HS-5 (cell line): ENCODE measurements at places on chromosomes 16 and 17.

GRCh38 chr17:2177235-2177811, 122.4 kb downstream of the HIC1 start:
- DNase-seq = no peak

DNA sequence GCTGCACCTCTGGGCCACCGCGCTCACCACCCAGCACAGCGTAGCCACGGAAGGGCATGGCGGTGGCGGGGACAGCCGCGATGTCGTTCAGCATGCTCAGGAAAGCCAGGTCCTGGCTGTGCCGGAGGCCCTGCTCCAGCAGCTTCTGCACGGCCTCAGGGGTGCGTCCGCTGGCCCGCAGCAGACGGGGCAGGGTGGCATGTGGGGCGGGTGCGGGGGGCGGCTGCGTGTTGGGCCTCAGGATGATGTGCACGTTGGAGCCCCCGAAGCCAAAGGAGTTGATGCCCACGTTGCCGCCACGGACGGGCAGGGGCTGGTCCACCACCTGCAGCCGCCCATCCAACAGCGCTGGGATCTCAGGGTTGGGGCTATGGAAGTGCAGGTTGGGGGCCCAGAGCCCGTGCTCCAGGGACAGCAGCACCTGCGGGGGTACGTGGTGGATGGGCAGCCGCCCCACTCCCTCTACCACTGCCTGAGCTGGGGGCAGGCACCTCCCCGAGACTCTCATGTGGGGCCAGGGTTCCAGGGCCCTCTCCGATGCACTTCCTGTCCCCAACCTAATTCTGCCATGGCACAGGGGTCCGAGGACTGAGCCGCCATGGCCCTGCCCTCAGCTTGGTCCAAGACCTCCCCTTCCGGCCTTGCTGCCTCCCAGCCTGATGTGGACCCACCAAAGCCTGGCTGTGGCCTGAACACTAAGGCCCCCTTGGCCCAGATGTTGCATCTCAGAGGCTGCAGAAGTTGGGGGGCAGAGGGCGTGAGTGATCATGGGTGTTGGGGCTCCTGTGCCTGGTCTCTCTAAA, 6.6 kb downstream of the FASN start:
- DNase-seq = no peak

GRCh38 chr16:1051446-1051845, 21.1 kb upstream of the SSTR5 start:
- no peak for DNase-seq

- no peak for DNase-seq
Measured at GRCh38 chr17:9521062-9521461, 54.6 kb downstream of the STX8 start.

DNA sequence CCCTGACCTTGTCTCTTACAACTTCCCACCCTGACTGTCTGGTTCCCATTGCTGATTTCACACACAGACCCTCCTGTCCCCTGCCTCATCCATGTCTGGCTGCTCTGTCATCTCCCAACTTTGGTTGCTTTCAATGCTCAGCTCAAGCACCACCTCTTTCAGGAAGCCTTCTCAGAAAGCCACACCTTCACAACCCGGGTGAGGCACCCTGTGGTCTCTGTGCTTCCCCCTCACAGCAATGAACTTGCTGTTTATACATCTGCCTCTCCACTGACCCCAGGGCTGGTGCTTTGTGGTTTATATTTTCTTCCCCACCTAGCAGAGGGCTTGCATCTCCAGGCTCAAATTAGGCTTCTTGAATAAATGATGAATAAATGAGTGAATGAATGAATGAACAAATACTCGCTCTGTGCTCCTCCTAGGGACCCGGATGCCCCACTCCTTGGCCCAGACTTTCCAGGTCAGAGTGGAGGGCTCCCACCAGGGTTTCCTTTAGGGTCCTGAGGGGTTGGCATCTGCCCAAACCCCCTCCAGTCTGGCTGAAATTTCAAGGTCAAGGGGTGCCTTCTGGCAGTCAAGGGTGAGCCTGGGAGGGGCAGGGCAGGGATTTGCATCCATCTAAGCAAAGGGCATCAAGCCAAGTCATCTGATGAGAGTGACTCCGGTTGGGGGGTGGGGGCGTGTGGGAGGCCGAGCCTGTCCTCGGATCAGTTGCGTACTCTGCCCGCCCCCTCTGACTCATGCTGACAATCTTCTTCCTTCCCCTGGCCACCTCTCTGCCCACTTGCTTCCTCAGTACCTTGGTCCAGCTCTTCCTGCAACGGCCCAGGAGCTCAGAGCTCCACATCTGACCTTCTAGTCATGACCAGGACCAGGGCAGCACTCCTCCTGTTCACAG, at the start of gene ITGAX:
TSS of gene ITGAX (plus strand) at position 783 of the 898 bp plus-strand sequence. CDS start at position 862, 79 bp downstream.
- no peak for DNase-seq

DNA sequence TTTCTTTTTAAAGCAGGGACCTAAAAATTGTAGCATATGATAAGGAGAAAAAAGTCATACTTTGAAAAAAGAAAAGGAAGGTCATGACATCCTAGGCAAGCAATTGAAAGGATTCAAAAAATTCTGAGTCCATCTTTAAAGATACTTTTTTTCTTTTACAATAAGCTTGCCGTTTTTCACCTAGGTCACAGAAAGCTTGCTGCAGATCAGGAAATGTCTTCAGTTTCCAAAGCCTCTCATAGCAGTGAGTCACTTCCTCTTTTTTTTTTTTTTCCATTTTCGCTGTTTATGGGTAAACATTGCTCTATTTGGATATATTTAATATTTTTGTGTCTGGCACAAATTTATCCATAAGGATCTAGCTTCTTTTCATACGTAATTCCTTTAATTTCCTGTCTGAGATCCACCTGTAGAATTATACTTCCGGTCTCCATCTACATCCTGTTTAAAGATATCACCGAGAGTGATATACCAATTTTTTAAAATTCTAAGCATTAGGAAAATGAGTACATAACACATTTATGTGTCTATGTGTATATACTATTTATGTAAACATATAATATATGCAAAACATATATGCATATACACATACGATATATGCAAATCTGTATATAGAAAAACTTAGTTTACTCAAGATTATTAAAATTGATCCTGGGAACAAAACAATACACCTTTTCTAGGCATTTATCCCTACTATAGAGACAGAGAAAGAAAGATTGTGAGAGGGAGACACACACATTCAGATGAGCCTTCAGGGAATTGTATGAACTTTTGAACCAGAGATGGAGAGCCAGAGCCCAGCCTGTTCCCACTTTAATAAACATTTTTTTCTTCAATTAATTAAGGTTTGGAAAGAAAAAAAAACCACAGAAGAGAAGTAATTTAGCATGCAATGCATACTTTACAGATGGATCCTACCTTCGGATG, 134.4 kb downstream of the SKAP1 start:
- peak; percentile 20 for DNase-seq

- no peak for DNase-seq
Measured at GRCh38 chr17:33033176-33033575, 41.5 kb downstream of the SPACA3 start.

DNA sequence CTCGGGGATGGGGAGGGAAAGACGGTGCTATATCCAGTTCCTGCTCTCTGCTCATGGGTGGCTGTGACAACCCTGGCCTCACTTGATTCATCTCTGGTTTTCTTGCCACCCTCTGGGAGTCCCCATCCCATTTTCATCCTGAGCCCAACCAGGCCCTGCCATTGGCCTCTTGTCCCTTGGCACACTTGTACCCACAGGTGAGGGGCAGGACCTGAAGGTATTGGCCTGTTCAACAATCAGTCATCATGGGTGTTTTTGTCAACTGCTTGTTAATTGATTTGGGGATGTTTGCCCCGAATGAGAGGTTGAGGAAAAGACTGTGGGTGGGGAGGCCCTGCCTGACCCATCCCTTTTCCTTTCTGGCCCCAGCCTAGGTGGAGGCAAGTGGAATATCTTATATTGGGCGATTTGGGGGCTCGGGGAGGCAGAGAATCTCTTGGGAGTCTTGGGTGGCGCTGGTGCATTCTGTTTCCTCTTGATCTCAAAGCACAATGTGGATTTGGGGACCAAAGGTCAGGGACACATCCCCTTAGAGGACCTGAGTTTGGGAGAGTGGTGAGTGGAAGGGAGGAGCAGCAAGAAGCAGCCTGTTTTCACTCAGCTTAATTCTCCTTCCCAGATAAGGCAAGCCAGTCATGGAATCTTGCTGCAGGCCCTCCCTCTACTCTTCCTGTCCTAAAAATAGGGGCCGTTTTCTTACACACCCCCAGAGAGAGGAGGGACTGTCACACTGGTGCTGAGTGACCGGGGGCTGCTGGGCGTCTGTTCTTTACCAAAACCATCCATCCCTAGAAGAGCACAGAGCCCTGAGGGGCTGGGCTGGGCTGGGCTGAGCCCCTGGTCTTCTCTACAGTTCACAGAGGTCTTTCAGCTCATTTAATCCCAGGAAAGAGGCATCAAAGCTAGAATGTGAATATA, 4.8 kb upstream of the LASP1NB start:
- DNase-seq = no peak

DNA sequence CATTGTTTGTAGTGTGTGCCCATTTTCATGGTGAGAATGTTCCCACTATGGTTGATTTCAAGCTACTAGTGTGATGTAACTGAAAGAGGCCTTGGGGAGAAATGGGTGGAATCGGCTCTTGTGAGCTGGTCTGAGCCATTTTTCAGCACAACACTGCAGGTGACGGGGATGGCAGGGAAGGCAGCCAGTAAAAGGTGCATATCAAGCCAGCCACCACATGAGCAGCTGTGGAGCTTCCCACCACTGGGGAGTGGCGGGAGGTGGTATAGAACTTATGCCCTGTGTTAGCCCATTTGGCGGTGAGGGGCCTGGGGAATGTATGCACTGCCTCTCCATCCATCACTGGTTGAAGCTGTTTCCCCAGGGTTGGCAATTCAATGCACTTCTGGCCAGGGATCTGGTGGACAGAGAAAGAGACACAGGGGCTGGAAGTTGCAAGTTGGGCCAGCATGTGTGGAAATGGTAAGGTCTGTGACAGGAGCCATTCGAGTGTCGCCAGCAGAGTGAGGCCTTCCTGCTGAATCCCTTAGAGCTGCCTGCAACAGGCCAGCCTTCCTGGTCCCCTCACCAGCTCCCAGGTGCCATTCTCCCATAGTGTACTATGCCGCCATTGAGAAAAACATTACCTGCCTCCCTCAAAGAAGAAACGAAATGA, 31.7 kb upstream of the BRD7 start:
- DNase-seq = no peak

GRCh38 chr16:46736695-46737094, 11.4 kb downstream of the MYLK3 start:
- no peak for DNase-seq

DNA sequence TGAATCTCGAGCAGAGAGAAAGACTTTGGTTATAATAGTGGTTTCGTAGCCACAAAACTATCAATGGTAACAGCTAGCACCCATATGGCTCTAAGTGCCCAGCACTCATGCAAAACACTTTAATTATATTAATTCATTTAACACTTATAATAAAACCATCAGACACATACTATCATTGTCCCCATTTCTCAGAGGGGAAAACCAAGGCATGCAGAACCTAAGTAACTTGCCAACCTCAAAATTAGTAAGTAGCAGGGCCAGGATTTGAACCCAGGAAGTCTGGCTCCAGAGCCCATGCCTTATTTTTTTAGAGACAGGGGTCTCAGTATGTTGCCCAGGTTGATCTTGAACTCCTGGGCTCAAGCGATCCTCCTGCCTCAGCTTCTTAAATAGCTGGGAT, 145.6 kb upstream of the HS3ST2 start:
- no peak for DNase-seq

DNA sequence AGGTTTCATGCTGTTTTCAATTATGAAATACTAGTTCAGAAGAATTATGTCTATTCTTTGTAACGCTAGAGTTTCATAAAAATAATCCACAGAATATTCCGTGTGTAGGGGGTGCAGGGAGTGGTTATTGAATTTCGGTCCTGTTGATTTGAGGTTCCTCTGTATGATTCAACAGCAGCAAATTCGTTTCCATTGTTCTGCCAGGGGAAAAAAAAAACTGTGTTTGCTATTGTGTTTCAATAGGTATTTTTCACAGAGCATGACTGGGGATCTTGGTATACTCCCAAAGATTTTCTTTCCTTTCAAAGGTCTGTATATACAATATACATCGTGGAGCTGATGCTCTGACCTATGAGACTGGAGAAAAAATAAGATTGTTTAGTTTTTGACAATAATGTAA, 15.8 kb downstream of the SHISA9 start:
- no peak for DNase-seq

DNA sequence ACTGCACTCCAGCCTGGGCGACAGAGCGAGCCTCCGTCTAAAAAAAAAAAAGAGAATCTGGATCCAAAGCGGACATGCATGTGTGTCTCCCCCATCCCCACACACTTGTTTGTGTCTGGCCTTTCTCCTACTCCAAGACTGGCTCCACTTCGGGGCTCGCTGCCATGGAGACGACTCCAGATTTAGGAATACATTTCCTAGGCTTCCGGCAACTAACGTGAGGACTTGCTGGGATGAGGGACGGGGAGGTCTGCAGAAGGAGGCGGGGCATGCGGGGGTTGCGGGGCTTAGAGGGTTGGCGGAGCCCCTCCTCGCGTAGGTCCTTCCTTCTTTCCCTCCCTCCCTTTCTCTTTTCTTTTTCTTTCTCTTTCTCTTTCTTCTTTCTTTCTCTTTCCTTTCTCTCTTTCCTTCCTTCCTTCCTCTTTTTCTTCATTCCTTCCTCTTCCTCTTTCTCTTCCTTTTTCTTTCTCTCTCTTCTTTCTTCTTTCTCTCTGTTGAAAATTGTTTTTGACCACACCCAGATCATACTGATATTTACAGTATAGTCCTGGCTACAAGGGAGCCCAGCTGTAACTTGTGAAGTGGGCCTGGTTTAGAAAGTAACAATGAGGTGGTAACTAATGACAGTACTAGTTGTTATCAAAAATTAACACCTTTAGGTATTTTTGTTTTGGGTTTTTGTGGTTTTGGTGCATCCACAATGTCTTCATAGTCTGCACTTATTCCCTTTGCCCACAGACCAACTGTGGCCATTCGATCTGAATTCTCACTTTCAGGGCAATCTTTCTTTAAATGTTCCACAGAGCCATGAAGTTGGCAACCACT, 25.2 kb downstream of the MIS12 start:
- DNase-seq = no peak

DNA sequence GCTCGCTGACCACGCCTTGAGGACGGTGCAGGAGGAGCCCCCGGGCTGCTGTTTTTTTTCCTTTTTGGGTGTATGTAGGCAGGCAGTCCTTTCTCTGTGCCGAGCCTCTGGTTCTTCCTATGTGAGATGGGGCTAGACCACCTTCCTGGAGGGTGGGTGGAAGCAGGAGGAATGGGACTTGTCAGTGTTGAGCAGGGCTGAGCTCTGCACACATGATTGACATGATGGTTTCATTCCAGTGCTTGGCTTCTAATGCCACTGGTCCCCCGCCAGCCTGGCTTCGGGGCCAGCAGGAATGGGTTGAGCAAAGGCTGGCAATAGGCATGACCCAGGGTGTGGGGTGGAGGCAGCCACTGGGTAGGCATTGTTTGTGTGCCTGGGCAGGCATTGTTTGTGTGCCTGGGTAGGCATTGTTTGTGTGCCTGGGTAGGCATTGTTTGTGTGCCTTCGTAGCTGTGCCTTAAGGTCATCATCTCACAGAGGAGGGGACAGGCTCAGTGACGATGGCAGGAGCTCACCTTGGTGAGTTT, 14.2 kb upstream of the ADCY7 start:
- no peak for DNase-seq

DNA sequence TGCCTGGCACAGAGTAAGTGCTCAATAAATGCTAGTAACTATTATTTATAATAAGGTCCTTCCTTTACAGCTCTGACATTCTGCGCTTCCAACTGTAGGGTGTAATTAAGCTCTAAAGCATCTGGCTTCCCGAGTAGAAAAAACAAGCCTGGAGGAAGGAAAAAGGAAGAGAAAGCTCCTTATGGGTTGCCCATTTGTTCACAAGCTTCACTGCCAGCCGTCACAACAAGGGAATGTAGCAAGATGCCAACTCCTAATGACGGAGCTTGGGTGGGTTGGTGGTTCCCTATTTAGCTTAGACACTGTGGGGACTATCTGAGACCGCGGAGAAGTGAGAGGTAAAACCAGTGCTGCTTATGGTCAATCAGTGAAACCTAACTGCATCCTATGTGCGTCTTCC, 7.3 kb upstream of the RPRML start:
- DNase-seq = no peak
